ENCODE measurements at places on chromosomes 3 and 15.
A peak's percentile ranks its signal among the peaks of the same experiment; 100 is the strongest.

DNA sequence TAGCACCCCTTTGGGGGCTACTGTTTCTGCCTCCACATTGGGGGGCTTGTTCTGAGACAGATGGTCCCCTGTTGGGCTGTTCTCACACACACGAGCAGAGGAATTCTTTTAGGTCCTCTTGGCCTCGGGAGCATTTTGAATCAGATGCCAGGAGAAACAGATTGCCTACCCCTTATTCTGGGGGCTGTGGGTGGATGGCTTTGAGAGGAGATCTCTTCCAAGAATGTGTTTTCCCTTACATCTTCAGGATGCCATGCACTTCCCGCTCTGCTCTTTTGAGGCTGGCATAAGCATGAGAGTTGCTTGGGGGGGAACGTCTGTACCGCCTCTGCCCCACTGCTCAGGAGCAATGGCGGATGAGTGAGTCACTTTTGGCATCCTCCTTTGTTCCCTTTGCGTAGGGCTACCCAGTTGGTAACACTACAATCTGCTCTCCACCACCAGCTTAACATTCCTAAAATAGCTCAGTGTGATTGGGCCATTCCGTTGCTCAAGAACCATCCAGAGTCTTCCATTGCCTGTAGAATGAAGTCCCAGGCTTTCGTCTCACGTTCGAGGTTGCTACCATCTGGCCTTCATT lies 154.4 kb downstream of the RPLP1 start:
- DNase-seq, result no peak

GRCh38 chr15:45347033-45347432 lies 31.3 kb downstream of the GATM start:
- no peak for DNase-seq

GRCh38 chr3:52297242-52298148 lies 9.9 kb downstream of the GLYCTK start:
- no peak for DNase-seq

GRCh38 chr15:51853998-51854397 lies 24.5 kb downstream of the TMOD3 start:
- no peak for DNase-seq

DNA sequence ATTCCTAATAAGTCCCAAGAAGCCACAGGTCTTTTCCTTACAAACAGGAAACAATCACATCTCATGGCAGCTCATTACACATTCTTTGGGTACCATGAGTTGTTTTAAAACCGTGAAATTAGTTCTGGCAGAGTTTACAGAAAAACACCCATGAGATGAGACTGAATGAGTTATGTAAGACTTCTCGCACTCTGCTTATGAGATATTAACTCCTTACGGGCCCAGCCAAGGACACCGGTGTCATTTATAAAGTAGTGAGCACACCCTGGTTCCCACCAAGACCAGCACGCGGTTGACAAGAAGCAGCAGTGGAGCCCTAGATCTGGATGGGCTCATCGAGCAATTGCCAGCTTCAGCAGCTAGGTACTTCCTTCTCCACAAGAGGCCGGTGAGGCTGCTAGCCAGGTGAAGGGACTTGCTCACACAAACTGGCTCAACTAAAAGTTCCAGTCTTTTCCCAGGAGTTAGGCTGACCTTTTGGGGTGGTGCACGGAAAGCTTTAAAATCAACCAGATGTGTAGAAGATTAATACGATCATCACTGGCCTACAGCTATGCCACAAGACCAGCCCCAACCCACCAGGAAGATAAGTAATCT lies 318.6 kb upstream of the ICE2 start:
- no peak for DNase-seq

DNA sequence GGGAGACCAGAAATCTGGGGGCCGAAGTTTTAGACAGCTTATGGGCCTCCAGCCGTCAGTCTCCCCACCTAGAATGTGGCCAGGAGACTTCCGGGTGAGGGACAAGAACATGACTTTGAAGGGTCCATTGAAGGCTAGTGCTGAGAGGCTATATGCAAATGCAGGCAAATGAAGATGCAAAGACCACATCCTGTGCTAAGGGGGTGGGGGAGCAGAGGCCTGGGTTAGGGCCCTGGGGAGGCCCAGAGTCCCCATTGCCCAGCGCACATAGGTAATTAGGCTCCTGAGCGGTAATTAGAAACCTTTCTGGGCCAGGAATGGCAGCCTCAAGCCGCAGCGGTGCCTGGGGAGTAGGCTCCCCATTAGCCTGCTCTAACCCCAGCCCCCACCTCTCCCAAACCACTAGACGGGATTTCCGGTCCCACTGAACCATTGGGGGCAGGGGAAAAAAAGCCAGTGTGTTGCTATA lies 6.8 kb downstream of the CSK start:
- DNase-seq, result no peak

DNA sequence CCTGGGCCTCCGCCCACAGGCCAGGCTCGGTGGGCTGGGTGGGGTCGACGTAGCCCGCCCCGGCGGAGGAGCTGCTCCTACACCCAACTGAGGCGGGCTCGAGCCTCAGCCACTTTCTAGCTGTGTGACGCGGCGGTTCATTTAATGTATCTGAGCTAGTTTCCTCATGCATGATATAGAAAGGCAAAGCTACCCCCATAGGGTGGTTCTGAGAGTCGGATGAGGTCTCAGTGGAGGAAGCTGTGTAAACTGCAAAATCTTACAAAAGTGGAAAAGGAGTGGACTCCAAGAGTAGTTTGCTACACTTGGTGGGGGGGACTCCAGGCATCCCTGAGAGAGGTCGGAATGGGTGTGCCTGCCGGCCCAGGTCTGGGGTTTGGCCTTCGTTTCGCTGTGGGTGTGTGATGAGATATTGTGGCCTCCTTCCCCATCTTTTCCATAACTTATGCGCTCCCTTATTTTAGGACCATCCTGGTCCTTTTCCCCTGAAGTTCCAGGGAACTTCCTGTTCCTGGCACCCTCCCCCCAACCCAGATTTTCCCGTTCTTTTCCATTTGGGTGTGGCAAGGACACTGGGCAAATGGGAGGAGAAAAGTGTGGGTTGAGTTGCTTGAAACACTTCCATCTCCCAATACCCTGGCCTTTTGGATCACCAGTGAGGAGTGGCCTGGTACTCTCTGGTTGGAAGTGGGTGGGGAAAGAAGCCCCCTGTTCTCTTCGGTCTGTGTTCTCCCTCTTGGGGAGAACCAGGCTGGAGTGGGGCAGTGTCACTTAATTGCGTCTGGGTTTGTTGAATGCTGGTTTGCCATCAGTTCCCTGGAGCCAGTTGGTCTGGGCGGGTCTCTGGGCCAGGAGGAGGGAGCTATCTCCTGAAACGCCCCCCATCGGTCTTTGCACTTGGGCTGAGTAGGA lies 1.1 kb downstream of the PDIA5 start:
- peak; percentile 8 for DNase-seq

- DNase-seq, result no peak
These were observed 61.7 kb upstream of the PPIB start for GRCh38 chr15:64224511-64224910.

GRCh38 chr3:148136816-148137215 lies 560.9 kb upstream of the AGTR1 start:
- no peak for DNase-seq

GRCh38 chr3:139689122-139689521 lies 11.3 kb upstream of the NMNAT3 start:
- no peak for DNase-seq

GRCh38 chr3:168604767-168605166 lies 509.0 kb upstream of the GOLIM4 start:
- no peak for DNase-seq

DNA sequence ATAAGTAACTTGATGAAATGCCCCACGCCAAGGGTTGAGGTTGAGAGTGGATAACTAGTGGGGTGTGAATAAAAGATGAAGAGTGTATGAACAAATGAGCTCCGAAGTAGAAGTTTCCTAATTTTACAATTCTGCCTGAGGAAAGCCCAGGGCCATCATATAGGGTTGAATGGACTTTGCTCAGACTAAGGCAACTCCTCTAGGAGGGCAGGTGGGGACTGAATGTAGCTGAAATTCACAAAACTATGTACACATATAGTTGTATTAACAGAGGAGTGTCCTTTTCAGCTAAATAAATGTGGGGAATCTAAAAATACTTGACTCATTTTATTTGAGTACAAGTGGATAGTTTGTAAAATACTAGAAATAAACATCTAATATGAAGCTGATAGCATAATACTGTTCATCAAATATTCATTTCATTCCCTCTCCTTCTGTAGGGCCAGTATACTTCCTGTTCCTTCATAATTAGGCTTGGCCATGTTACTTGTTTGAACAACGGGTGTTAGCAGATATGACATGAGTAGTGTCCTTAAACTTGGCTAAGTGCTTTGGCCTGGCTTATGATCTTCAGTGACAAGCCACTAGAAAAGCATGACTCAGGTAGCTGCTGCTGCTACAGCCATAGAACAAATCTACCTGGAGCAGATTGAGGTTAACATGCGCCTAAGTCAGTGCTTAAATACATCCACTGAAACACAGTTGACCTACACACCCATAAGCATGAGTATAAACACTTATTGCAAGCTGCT lies 26.5 kb downstream of the PLSCR1 start:
- DNase-seq, result no peak

GRCh38 chr3:46695962-46696894 lies 2.7 kb upstream of the ALS2CL start:
- DNase-seq, result no peak

DNA sequence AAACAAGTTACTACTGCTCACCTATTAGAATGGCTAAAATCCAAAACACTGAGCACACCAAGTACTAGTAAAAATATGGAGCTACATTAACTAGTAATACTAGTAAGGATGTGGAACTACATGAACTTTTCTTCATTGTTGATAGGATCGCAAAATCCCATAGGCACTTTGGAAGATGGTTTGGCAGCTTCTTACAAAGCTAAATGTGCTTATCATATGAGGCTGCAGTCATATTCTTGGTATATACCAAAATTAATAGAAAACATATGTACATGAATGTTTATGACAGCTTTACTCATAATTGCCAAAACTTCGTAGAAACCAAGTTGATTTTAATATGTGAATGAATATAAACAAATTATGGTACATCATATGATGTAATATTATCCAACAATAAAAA lies 366.8 kb upstream of the KCNMB2 start:
- DNase-seq, result no peak

DNA sequence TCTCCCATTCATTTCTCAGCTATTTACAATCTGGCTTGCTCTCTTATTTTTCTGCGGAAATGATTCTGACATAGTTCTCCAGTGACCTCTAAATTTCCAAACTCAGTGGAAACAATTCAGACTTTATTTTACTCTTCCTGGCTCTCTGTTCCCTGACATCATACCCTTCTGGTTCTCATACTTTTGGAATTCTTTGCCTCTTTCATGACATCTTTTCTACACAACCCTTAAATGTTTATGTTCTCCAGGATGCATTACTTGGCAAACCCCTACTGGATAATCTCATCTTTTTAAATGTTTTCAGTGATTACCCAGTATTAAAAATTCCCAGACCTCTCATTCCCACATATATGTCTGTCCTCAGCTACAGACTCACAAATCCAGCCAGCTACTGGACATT lies 23.9 kb upstream of the PLSCR4 start:
- no peak for DNase-seq

- no peak for DNase-seq
These were observed 44.8 kb downstream of the DMXL2 start for GRCh38 chr15:51577636-51578304.

DNA sequence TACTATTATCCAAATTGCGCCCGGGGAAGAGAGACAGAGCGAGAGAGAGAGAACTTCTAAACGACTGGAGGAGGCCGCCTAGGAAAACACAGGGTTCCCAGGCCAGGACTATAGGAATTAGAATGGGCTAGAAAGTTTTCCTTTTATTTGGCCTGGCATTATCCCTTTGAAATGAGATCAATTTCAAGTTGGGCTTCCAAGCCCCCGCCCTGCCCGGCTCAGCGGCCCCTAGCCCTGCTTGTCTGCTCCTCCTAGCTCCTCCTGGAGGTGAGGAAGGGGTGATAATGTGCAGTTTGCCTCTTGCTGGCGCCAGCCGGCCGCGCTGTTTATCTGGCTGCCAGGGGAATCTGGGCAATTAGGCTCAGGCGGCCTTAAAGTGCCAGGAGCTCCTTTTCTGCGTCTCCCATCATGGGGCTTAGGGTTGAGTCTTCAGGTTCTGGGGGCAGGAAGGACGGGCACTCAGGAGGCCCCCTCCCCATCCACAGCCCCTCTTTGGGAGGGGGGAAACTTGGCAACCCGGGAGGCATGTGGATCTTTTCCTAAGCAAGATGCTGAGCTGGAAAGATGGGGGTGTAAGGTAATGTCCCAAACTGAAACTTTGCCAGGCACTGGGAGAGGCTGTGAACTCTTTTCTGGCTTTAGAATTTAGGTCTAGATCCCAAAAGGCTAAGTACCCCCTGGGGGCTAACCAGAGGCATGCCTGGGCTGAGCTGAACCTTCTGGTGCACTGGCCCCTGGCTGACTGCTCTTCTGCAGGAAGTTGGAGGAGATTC lies 5.5 kb downstream of the SMAD6 start:
- no peak for DNase-seq

DNA sequence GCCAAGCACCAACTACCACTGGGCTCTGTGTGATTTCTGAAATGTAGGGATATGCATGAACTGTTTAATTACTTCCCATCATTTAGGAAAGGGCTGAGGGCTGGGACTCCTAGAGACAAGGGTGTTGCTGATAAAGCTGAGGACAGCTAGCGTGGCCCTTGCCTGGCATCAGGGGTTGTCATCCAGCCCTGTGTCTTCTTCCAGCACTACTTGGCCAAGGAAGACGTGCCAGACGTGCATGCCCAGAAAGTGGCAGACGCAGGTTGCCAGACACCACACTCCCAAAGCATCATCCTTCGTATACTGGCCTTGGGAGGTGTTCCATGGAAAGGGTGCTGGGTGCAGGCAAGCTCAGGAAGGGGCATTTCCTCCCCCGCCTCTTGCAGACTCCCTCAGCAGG lies 64.8 kb downstream of the LRIG1 start:
- no peak for DNase-seq

- DNase-seq, result no peak
These were observed 440.5 kb upstream of the ADAMTS9 start for GRCh38 chr3:65128346-65128745.

DNA sequence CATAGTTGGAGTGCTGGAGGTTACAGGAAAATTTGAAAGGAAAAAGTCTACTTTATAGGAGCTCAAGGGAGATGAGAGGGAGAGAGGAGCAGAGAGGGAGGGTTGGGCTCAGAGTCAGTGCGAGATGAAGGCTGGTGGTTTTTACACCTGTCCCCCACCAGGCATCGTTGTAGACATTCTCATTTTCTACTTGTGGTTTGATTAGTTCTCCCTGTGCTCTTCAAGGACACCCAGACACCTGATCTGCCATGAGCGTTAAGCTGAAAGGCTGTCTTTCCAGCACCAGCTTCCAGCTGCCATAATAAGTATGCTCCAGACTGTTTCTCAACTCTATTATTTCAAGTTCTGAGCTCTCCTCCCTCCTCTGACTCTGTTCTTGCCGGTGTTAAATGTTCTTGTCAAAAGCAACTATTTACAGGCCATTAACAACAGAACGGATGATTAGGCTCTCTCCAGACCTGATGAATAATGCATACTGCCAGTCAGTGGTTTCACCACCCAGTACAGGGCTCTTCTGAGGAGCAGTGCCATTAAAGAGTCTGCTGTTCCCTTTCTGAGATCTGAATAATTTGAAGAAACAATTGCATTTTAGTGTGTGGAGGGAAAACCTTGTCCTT lies 514.6 kb upstream of the MCTP2 start:
- no peak for DNase-seq

Measured in stimulated activated CD8-positive, alpha-beta memory T cell treated with anti-CD3 and anti-CD28 coated beads, Interleukin-7, amount 100 ng/mL, for 4 hours (primary cell).